ENCODE measurements at places on chromosomes 1 and 21. TPM values are rescaled to one million over a fixed set of nuclear protein-coding genes. Genes with fewer than 3 reads are reported as not detected.

- H3K27me3 ChIP-seq, result no peaks in the 10 kb centered on the region
- peak overlapping the region; percentile 9 for H3K4me3 ChIP-seq
- H3K27ac ChIP-seq, result peak overlapping the region; percentile 80
- H3K4me1 ChIP-seq, result peaks cover 29% of the 10 kb centered on the region
- DNase-seq, result peak; percentile 96
Measured at GRCh38 chr1:15337656-15338402, 71.9 kb upstream of the EFHD2 start.

DNA sequence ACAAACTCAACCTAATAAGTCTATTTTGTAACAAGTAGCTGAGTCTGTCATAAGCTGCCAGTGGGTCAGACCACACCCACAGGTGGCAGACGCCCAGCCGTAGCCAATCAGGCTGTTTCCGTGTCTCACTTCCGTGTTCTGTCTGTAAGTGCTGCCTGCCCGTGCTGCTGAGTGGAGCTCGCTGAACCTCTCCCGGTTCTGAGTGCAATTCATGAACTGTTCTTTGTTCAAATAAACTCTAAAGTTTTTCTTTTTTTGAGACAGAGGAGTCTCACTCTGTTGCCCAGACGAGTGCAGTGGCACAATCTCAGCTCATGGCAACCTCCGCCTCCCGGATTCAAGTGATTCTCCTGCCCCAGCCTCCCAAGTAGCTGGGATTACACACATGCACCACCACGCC, 25.1 kb downstream of the POFUT2 start:
- peak; percentile 22 for DNase-seq
- H3K27me3 ChIP-seq, result peaks cover 26% of the 10 kb centered on the region
- peaks cover 43% of the 10 kb centered on the region for H3K36me3 ChIP-seq
- H3K4me3 ChIP-seq, result no peak overlapping the region
- no peak overlapping the region for H3K27ac ChIP-seq

- H3K4me3 ChIP-seq, result no peak overlapping the region
- H3K36me3 ChIP-seq, result no peaks in the 10 kb centered on the region
- H3K4me1 ChIP-seq, result no peaks in the 10 kb centered on the region
Measured at GRCh38 chr1:79283451-79283850, 276.9 kb upstream of the ADGRL4 start.

DNA sequence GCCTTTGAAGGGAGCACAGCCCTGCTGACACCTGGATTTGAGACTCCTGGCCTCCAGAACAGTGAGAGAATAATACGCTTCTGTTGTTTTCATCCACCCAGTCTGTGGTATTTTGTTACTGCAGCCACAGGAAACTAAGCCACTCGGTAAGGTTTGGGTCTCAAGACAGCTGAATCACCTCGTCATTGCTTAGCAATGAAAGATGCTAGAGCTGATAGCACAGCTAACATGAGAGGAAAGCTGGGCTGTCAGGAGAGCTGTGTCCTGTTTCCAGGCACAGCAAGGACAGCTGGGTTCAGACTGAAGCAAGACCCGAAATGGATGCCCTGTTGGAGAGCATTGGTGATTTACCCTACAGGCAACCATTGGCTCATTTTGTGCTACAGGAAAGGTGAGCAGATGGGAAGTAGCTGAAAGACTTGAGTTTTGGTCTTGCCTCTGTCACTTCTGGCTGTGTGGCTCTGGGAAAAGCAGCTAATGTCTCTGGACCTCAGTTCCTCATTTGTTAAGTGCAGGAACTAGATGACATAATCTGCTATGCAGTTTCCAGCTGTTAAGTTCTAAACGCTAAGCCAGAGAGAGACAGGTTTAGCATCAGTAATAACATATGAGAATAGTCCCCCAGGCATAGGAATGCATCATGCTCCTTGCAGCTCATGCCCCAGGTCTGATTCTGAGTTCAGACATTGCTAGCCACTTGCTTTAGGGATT, 58.0 kb downstream of the CLIC6 start:
- H3K27me3 ChIP-seq, result peaks cover 14% of the 10 kb centered on the region
- H3K4me3 ChIP-seq, result no peak overlapping the region
- H3K27ac ChIP-seq, result no peak overlapping the region
- H3K4me1 ChIP-seq, result peaks cover 11% of the 10 kb centered on the region
- H3K36me3 ChIP-seq, result no peaks in the 10 kb centered on the region
- DNase-seq, result no peak

DNA sequence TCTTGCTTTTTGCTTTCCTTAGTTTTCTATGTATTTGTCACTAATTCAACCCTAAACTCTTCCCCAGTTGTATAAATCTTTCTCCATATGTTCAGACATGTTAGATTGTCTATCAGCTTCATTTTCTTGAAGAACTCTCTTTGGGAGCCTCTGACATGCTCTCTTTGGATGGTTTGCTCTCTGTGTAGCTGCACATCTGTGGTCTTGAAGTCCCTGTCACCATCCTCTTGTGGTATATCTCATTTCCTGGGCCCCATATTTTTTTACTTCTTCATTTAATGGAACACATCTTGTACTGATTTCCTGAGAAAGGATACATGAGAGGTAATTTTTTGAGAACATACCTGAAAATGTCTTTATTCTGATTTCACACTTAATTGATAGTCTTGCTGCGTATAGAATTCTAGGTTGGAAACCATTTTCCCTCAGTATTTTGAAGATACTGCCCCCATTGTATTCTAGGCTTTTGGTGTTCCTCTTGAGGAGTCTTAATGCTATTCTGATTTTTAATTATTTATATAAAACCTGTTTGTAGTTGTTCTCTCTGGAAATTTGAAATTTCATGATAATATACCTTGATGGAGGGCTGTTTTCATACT, 72.6 kb downstream of the ST3GAL3 start:
- no peaks in the 10 kb centered on the region for H3K27me3 ChIP-seq
- no peak for DNase-seq
- H3K27ac ChIP-seq, result no peak overlapping the region
- peaks cover 27% of the 10 kb centered on the region for H3K4me1 ChIP-seq

OR2G6 gene
- not detected for total RNA-seq

DNA sequence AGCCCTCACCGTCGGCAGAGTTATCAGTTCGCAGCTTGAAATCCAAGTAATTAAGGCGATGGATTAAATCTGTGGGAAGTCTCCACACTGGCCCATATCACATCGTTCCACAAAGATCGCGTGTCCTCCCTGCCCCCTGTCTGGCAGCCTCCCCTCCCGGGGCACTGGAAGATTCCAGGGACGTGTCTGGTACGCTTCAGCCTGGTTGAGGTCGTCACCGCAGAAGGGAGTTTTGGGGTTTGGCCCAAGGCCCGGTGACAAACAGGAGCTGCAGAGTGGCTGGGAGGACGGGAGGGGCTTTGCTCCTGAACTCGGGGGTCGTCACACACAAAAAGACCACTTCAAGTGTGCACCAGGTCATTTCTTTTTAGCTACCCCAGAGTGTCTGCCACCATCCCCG, 51.1 kb downstream of the PRDM16 start:
- H3K27me3 ChIP-seq, result no peaks in the 10 kb centered on the region
- DNase-seq, result no peak
- no peak overlapping the region for H3K27ac ChIP-seq

SAMSN1 gene
- under 0.01 TPM for total RNA-seq

GRCh38 chr1:200951016-200951415, 56.3 kb downstream of the INAVA start:
- no peaks in the 10 kb centered on the region for H3K4me1 ChIP-seq
- no peaks in the 10 kb centered on the region for H3K36me3 ChIP-seq
- H3K4me3 ChIP-seq, result no peak overlapping the region
- peaks cover 8% of the 10 kb centered on the region for H3K27me3 ChIP-seq
- no peak overlapping the region for H3K27ac ChIP-seq
- DNase-seq, result no peak

GRCh38 chr1:202615501-202616354, 94.5 kb downstream of the SYT2 start:
- H3K27ac ChIP-seq, result peak overlapping the region; percentile 1
- H3K4me1 ChIP-seq, result peaks cover 26% of the 10 kb centered on the region
- no peaks in the 10 kb centered on the region for H3K27me3 ChIP-seq
- no peaks in the 10 kb centered on the region for H3K36me3 ChIP-seq
- DNase-seq, result peak; percentile 55

- H3K4me1 ChIP-seq, result no peaks in the 10 kb centered on the region
- no peak for DNase-seq
- no peaks in the 10 kb centered on the region for H3K27me3 ChIP-seq
- H3K4me3 ChIP-seq, result no peak overlapping the region
- H3K36me3 ChIP-seq, result no peaks in the 10 kb centered on the region
Measured at GRCh38 chr1:69256036-69256435, 311.7 kb upstream of the LRRC7 start.

ADCY10 gene
- 0.36 TPM for total RNA-seq

TAGLN2 gene
- 156 TPM for total RNA-seq

DNA sequence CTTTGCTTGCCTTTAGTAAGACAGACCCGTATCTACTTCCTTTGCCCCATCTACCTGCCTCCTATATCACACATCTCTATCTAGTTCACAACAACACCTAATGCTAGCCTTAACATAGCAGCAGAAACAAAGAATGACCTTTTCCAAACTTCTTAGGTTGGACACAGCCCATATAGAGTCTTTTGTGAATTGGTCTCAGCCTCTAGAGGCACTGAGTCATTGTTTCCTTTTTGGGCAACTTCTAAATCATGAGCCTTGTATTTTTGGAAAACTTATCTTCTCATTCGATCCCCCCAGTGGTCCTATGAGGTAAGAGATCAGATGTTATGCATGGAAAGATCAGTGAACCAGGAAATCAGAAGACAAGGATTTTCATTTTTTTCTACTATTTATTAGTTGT, 679.4 kb upstream of the USP24 start:
- no peak overlapping the region for H3K4me3 ChIP-seq
- DNase-seq, result no peak
- H3K36me3 ChIP-seq, result no peaks in the 10 kb centered on the region
- peaks cover 10% of the 10 kb centered on the region for H3K4me1 ChIP-seq
- H3K27me3 ChIP-seq, result no peaks in the 10 kb centered on the region

CLCA4 gene
- not detected for total RNA-seq

- H3K27me3 ChIP-seq, result no peaks in the 10 kb centered on the region
- peak; percentile 86 for DNase-seq
- no peak overlapping the region for H3K27ac ChIP-seq
- no peaks in the 10 kb centered on the region for H3K36me3 ChIP-seq
- H3K4me3 ChIP-seq, result no peak overlapping the region
- H3K4me1 ChIP-seq, result no peaks in the 10 kb centered on the region
Measured at GRCh38 chr1:46333300-46334029, 7.1 kb upstream of the NSUN4 start.

- H3K36me3 ChIP-seq, result no peaks in the 10 kb centered on the region
- no peaks in the 10 kb centered on the region for H3K27me3 ChIP-seq
- DNase-seq, result no peak
- no peak overlapping the region for H3K27ac ChIP-seq
- no peaks in the 10 kb centered on the region for H3K4me1 ChIP-seq
Measured at GRCh38 chr1:195327361-195327760, 1280.9 kb downstream of the KCNT2 start.

- no peaks in the 10 kb centered on the region for H3K27me3 ChIP-seq
- no peak overlapping the region for H3K4me3 ChIP-seq
- H3K4me1 ChIP-seq, result no peaks in the 10 kb centered on the region
Measured at GRCh38 chr21:46431448-46431847, 27.2 kb upstream of the DIP2A start.

- no peak overlapping the region for H3K27ac ChIP-seq
- H3K4me1 ChIP-seq, result no peaks in the 10 kb centered on the region
- H3K4me3 ChIP-seq, result no peak overlapping the region
- no peak for DNase-seq
- no peaks in the 10 kb centered on the region for H3K27me3 ChIP-seq
Measured at GRCh38 chr1:50488356-50488755, 65.1 kb upstream of the DMRTA2 start.

CDK18 gene
- 0.72 TPM for total RNA-seq

AK5 gene
- total RNA-seq, result 38.3 TPM

- no peaks in the 10 kb centered on the region for H3K4me1 ChIP-seq
- no peak for DNase-seq
- H3K27me3 ChIP-seq, result no peaks in the 10 kb centered on the region
- no peak overlapping the region for H3K27ac ChIP-seq
- no peaks in the 10 kb centered on the region for H3K36me3 ChIP-seq
Measured at GRCh38 chr1:184535191-184535970, 148.6 kb downstream of the C1orf21 start.

SRSF10 gene
- 80.7 TPM for total RNA-seq

TMEM269 gene
- total RNA-seq, result under 0.01 TPM

DNA sequence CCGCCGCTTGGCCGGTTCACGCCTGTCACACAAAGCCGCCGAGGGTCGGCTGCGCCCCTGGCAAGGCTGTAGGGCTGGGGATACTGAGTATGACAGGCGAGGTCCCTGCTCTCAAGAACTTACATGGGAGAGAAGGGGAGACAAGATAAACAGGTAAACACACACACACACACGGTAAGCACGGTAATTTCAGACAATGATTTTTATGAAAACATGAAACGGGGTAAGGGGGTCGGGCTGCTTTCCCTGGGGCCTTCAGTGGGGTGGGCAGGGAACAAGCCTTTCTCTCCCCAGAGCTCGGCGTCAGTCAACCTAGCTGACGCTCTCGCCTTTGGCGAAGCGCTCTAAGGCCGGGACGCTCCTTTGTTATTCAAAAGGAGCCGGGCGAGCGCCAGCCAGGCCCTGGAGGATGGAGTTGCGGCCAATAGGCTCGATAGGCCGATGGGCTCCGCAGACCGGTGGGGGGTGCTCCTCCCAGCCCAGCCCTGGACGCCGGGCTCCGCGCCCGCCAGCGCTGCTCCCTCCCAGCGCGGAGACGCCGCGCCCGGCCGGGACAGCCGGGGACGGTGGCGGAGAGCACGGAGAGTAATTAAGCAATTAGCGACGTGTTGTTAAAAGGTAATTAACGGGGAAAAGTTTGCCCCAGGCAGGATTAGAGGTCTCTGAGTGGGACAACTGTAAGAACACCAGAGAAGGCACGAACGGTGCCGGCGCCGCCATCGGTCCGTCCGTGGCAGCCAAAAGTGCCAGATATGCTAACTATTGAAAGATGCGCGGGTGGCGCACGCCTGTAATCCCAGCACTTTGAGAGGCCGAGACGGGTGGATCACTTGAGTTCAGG, 950 bp upstream of the INKA2 start:
- H3K27ac ChIP-seq, result peak overlapping the region; percentile 86
- H3K27me3 ChIP-seq, result no peaks in the 10 kb centered on the region
- peak; percentile 92 for DNase-seq
- peak overlapping the region; percentile 81 for H3K4me3 ChIP-seq
- no peaks in the 10 kb centered on the region for H3K36me3 ChIP-seq

DNA sequence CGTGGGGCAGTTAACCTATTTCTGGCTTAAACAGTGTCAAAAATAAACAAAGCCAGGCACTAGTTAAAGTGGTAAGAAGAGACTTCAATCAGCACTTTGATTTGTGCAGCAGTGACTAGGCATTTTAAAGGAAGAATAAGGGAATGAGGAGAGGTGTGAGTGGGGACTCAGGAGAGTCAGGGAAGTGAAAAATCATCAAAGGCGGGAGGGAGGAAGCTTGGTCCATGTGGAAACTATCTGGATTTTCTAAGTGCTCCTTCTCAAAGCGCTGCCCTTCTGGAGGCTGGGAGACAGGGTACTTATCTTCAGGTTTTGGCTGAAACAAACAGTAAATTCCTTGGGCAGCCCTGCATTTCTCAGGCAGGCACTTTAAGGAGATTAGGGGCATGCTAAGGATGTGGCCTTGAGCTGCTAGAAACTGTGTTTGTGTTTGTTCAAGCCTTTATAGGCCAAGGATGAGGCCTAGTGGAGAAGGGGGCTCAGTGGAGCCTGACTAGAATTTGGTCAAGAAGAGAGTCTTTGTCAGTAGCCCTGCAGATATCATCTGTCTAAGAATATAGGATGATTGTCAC, 486.5 kb downstream of the SIPA1L2 start:
- peaks cover 17% of the 10 kb centered on the region for H3K4me1 ChIP-seq
- DNase-seq, result no peak
- no peaks in the 10 kb centered on the region for H3K36me3 ChIP-seq
- no peaks in the 10 kb centered on the region for H3K27me3 ChIP-seq
- peak overlapping the region; percentile 71 for H3K27ac ChIP-seq

- H3K4me1 ChIP-seq, result peaks cover 6% of the 10 kb centered on the region
- H3K27me3 ChIP-seq, result no peaks in the 10 kb centered on the region
- H3K4me3 ChIP-seq, result no peak overlapping the region
- H3K36me3 ChIP-seq, result no peaks in the 10 kb centered on the region
Measured at GRCh38 chr1:244060686-244061085, 9.6 kb downstream of the ZBTB18 start.

FAM72C gene
- total RNA-seq, result 0.59 TPM
